WTC11 (cell line): ENCODE measurements at places on chromosomes 1 and 21. TPM values are rescaled to one million over a fixed set of nuclear protein-coding genes. Genes with fewer than 3 reads are reported as not detected.

HPCA gene
- total RNA-seq: 1.5 to 2.2 TPM (median 1.9 TPM) in 3 replicates

DNA sequence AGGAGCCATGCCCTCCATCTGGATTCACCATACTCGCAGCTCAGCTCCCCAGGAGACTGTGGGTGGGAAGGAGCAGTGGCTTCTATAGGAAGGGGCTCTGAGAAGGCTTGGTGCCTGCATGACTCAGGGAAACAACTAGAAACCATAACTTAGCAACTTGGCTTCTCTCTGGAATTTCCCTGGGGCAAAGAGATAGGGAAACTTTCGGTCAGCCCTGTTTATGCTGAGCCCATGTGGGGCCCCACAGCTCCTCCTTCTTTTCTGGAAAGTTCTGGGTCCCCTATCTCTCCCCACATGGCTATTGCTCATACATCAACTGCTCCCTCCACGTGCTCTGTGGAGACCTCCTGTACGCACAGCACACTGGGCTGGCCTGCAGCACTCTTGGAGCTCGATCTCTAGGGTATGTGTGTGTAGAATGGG lies 39.3 kb downstream of the PLEKHA6 start:
- no peaks in the 10 kb centered on the region for H3K27me3 ChIP-seq
- no peaks in the 10 kb centered on the region for H3K36me3 ChIP-seq
- H3K4me1 ChIP-seq: peaks cover 21% of the 10 kb centered on the region
- H3K27ac ChIP-seq: no peak overlapping the region
- no peak overlapping the region for H3K4me3 ChIP-seq

- H3K36me3 ChIP-seq: no peaks in the 10 kb centered on the region
- H3K4me1 ChIP-seq: no peaks in the 10 kb centered on the region
- no peak for DNase-seq
- H3K27me3 ChIP-seq: peaks cover 5% of the 10 kb centered on the region; the same call in 1 of the 2 replicates
These were observed 304.9 kb upstream of the USP24 start for GRCh38 chr1:55519937-55520683.

GRCh38 chr1:234489698-234490077 lies 10.7 kb upstream of the TARBP1 start:
- no peaks in the 10 kb centered on the region for H3K36me3 ChIP-seq
- DNase-seq: no peak
- no peak overlapping the region for H3K27ac ChIP-seq
- no peak overlapping the region for H3K4me3 ChIP-seq

- no peaks in the 10 kb centered on the region for H3K27me3 ChIP-seq
- no peaks in the 10 kb centered on the region for H3K4me1 ChIP-seq
- H3K4me3 ChIP-seq: no peak overlapping the region
- no peak overlapping the region for H3K27ac ChIP-seq
These were observed 465.2 kb downstream of the NCAM2 start for GRCh38 chr21:21463456-21463855.
